ENCODE measurements at places on chromosomes 3 and 15.

- no peak for DNase-seq
Measured at GRCh38 chr3:142523921-142524566, 54.5 kb downstream of the ATR start.

- peak; percentile 40 for DNase-seq
Measured at GRCh38 chr3:73624821-73625665, at the start of gene PDZRN3. Gene PDZRN3 (minus strand): TSS chr3:73624941.

DNA sequence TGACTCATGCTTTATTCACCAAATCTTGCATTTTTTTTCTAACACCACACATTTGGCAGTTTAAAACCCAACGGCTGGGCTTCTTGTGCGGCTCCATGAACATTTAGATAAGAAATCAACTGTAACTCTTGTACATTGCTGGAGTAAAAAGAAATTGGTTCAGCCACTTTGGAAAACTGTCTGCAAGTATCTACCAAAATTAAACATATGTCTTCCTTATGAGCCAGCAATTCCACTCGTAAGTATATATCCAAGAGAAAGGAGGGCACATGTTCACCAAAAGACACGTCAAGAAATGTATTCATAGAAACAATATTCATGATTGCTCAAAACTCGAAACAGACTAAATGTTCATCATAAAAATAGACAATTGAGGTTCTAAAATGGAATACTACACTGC is 291.9 kb upstream of the POU1F1 start:
- no peak for DNase-seq

GRCh38 chr15:40150163-40150925 is 10.5 kb upstream of the BUB1B start:
- no peak for DNase-seq

DNA sequence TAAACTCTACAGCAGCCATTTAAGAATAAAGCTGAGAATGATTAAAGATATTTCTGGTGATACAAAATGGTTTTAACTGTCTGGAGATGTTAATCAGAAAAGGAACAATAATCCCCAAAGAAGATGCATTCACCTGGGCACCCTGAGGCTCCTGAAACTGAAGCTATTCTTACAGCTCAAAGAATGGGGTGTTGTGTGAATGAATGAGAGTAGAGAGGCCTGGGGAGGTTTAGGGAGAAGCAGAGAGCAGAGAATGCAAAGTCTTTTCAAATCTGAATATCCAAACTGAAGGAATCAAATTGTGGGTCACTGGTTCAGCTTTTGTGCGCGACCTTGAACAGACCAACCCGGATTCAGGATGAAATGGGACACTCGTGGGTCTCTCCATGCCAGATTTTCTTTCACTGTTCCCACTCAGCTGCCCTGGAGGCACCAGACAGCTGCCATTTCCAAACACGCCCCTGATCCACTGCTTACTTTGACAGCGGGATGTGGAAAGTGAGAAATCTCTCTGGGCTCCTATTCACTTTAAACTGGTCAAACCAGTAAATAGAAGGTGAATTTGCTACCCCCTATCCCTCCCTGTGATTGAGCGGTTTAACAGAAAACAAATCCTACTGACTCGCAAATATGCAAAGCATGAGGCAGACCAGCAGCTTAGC is 485.5 kb upstream of the THBS1 start:
- DNase-seq: no peak

DNA sequence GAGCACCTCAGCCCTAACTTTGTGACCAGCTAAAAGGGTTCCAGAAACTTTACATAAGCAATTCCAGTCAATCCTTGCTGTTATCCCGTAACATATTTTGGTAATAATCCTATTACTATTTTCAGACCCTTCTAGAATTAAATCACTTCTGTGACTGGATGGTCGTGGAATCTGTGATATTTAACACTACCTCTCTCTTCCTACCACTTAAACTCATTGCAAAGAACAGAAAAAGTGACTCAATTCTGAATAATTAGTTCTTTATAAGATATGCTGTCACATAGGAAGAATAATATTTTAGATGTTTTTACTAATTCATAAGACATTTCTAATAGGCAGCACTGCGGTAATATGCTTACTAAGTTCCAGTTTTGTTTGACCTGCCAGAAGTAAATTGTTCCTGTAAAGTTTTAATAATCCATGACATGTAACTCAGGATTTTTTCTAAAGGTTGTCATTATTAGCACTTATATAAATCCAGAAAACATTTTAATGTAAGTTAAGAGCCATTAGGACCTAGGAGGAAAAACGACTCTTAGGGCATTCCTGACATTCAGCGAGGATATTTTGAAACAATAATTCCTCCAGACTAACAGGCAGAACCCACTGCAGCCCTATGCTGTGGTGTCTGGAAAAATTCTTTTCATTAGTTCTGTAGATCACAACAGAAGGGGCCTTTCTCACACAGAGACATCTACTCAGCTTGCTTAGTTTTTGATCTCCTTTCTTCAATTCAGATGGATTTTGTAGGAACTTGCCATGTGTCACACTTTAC is 113.3 kb upstream of the MBNL1 start:
- DNase-seq: no peak

DNA sequence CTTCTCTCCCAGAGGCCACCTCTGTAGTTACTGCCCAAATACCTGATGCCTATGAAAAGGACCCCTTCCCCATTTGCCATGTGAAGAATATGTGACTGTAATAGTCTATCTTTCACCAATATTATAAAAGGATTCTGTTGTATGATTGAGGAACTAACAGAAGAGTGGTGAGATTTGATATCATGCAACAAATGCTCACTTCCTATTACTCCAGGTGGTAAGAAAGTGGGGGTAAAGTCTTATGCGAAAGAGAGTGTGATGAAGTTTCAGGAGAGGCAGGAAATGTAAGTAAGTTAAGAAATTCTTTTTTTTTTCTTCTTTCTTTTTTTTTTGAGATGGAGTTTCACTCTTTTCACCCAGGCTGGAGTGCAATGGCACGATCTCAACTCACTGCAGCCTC is 24.4 kb upstream of the RAP2B start:
- no peak for DNase-seq

DNA sequence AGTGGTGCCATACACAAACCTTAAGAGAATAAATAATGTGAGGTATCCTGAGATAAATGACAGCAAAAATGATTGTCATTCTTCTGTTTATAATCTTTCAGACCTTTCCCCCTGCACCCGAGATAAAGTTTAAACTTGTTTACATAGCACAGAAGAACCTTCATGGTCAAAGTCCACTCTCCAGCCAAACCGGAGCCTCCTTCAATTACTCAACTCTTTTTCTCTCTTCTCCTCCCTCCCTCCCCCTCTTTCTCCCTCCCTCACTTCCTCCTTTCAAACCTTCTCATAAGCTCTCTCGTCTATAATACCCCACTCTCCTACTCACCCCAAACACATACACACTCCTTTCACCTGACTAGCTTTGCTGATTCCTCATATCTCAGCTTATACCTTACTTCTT is 198.9 kb downstream of the EFHB start:
- DNase-seq: no peak

DNA sequence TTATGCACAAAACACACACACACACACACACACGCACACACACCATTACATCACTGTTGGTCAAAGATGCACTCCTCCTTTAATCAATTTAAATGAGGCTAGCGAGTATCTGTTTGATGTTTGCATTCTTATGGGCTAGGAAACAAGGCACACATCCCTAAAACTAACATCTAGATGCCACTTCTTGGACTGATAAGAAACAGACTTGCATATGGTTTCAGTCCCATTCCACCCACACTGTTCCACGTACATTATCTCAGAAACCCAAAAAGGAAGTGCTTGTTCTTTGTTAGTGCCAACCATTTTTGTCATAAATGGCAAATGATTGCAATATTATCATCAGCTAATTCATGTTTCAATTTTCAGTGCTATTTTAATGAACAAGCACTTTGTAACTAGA is 69.5 kb downstream of the CCR1 start:
- DNase-seq: no peak

- DNase-seq: no peak
Measured at GRCh38 chr3:4837374-4837930, 141.8 kb upstream of the BHLHE40 start.

- DNase-seq: no peak
Measured at GRCh38 chr3:77620009-77620408, 580.1 kb downstream of the ROBO2 start.

- no peak for DNase-seq
Measured at GRCh38 chr3:23916152-23916885, 471 bp downstream of the NKIRAS1 start.

DNA sequence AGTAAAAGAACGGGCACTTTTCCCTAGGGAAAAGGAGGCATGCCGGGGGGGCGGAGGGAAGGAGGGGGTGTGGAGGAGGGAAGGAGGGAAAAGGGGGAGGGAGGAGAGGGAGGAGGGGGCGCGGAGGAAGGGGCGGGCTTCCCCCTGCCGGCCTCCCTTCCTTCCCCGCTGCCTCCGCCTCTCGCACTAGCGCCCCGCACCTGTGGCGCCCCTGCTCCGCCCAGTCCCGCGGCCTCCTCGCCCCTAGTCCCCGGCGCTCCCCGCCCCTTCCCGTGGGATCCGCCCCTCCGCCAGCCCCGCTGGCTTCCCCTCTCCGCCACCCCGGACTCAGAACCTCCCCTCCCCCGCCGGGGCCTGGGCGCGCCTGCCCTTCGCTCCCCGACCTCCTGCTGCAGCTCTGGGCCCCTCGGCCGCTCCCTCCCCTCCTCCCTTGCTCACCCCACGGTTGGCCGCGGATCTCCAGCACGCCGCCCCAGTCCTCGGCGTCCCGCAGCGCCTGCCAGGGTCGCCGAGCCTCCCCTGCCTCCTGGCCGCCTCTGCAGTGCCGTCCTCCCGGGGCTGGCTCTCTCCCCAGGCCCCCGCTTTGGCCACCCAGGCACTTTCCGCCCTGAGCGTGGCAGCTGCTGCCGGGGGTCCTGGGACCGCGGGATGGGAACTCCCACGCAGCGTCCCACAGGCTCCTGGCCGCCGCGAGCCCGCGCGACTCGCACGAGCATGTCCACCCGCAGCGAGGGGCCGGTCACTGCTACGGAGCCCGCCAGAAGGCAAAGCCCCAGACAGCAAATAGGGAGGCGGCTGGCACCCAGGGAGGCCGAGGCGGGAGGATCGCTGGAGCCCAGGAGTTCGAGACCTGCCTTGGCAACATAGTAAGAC is 147.4 kb downstream of the TJP1 start:
- DNase-seq: no peak

- DNase-seq: no peak
Measured at GRCh38 chr3:133103706-133104105, 65.5 kb downstream of the TMEM108 start.

- no peak for DNase-seq
Measured at GRCh38 chr3:113255100-113255853, 43.9 kb downstream of the BOC start.

- no peak for DNase-seq
Measured at GRCh38 chr3:76943671-76944070, 96.2 kb upstream of the ROBO2 start.

DNA sequence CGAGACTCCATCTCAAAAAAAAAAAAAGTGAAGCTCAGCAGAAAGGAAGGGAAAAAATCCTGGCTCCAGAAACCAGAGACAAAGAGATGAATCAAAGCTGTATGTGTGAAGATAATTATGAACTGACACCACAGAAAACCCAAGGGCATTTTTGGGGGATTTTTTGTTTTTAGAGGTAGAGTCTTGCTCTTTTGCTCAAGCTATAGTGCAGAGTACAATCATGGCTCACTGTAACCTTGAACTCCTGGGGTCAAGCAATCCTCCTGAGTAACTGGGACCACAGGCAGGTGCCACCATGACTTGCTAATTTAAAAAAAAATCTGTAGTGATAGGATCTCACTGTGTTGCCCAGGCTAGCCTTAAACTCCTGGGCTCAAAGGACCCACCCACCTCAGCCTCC is 22.8 kb downstream of the HCLS1 start:
- no peak for DNase-seq

- no peak for DNase-seq
Measured at GRCh38 chr15:85828126-85828525, 33.4 kb upstream of the KLHL25 start.

DNA sequence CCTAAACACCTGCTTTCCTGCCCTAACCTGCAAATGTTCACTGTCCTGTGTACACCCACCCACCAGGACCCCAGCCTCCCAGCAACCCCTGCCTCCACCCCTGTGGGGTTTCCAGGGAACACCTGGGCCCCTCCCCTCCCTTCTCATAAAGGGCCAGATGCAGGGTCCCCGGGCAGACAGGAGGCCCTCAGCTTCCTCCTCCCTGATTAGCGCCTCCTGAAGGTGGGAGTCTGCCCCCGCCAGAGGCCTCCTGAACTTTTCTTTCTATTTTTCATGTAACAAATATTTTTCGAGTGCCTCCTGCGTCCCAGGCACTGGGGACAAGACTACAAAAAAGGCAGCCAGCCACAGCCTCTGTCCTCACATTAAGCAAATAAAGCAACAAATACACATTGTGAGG is 135.4 kb upstream of the LINGO1 start:
- no peak for DNase-seq

DNA sequence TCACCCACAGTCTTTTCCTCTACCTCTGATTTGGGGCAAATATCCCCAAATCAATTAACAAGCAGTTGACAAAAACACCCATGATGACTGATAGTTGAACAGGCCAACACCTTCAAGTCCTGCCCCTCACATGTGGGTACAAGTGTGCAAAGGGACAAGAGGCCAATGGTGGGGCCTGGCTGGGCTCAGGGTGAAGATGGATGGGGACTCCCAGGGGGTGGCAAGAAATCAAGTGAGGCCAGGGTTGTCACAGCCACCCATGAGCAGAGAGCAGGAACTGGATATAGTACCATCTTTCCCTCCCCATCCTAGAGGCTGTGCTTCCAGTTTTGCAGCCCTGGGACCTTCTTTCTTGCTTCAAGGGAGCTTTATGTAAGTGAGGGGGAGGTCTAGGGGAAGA is 270.2 kb upstream of the TOPAZ1 start:
- no peak for DNase-seq

GRCh38 chr3:194315965-194316361 is 35.2 kb downstream of the CPN2 start:
- DNase-seq: no peak

- DNase-seq: peak; percentile 4
Measured at GRCh38 chr3:38738630-38739395, 77.2 kb downstream of the SCN10A start.

GRCh38 chr15:94233441-94233840 is 2.1 kb downstream of the MCTP2 start:
- no peak for DNase-seq

DNA sequence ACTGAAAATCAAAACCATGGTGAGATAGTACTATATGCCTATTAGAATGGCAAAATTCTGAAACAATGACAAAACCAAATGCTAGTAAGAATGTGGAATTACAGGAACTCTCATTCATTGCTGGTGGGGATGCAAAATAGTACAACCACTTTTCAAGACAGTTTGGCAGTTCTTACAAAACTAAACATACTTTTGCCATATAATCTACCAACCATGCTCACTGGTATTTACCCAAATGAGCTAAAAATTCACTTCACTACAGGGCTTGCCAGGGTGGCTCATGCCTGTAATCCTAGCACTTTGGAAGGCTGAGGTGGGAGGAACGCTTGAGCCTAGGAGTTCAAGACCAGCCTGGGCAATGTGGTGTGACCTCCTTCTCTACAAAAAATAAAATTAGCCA is 40.0 kb downstream of the MYO9A start:
- DNase-seq: no peak

DNA sequence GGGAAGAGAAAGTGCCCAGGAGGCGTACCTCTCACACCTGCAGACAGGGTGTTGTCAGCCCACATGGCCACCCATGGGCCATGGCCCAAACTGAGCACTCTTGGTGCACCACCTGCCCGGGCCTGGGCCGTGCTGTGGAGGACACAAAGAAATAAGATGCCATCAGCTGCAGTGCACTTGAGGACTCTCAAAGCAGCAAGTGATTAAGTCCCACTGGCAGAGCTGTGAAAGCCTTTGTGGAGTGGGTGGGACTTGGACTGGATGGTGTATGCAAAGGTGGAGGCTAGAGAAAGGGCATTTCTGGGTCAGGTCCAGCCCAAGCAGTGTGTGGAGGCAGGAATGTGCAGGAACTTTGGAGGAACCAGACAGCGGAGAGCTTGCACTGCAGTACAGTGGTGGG is 122.3 kb downstream of the MEGF11 start:
- no peak for DNase-seq
